CD4-positive, alpha-beta T cell treated with Interleukin-15 for 1 hour (primary cell): ENCODE measurements at places on chromosomes 2 and 18.

DNA sequence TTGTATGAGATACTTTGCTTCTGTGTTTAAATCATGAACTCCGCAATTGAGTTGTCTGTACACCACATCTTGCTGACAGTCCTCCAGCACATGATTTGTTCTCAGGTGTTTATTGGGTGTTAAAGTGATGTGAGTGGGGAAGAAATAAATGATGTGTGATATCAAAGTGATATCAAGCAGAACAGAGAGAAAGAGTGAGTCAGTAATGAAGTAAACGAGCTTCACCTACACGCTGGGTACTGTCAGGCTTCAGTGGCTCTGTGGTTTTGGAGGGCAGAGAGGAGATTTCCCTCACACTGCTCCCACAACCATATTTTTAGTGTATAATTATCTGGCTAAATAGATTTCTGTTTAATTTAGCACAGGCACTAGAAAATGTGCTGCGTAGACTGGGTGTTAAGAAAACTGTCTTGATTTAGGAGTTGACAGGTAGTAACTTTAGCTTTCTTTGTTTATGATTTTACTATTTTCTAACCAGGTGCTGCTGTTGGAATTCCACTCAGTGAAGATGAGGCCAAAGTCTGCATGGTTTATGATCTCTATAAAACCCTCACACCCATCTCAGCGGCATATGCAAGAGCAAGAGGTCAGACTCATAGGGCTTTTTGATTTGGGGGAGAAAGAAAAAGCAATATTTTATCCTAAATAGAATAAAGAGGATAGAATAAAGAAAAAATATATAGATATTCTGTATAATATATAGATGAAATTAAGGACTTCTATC is 21.2 kb downstream of the ATIC start:
- no peak for DNase-seq

DNA sequence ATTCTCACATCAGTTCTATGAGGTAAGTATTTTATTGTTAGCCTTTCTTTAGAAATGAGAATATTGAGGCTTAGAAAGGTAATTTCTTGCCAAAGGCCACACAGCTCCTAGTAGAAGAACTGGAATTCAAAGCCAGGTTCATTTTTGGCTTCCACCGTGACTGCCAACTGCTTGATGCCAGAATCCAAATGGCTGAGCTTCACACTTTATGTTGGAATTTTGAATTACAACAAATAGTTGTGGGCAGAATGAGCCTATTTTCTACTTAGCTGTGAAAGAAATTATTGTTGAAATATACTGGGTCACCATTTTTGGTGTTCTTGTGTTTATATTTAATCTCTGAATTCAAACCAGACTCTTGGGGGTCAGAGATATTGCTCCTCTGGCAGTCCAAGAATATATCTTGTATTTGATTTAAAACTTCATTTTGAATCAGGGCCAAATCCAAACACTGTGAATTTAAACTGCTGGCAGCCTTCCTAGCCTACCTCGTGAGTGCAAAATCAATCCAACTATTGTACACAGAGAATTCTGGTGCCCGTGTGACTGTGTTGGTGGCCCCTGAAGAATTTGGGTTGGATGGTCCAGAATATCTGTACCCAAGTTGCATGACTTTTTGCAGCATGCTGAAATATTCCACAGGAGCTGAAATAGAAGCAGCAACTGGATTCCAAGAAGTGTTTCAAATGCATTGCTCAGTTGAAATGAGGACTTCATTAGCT is 35.6 kb upstream of the LPIN1 start:
- no peak for DNase-seq

DNA sequence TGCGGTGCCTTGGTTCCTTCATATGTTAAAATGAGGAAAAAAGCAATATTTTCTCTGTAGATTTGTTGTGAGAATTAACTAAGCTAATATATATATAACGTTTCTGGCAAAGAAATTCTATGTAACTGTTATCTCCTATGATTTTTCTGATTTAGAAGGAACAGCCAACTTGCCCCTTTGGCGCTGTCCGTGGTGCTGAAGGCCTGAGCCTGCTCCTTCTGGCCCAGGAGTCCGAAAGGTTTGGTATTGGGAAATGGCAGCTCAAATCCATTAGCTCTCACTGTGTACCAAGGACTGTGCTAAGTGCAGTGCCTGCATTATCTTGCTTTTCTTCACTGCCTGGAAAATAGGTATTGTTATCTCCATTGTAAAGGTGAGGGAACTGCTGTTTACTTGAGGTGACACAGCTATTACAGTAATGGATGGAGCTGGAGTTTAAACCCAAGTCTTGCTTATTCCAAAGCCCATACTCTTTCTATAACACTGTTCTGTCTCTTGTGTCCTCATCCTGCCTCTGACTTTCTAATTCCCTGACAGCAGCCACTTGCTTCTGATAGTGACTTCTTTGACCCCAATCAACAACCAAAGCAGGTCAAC is 52.2 kb downstream of the C1QL2 start:
- DNase-seq: no peak

GRCh38 chr2:216491793-216492596 is 6.6 kb upstream of the RPL37A start:
- no peak for DNase-seq

- DNase-seq: no peak
Observed at GRCh38 chr2:241777686-241778627, 1.3 kb downstream of the GAL3ST2 start.
